Activated T-cell treated with anti-CD3 and anti-CD28 coated beads, Interleukin-2, amount 50 U/mL, for 24 hours (primary cell): ENCODE measurements at places on chromosomes 1 and 21.

GRCh38 chr1:89355056-89355455, 8.8 kb upstream of the GBP6 start:
- no peak for DNase-seq

DNA sequence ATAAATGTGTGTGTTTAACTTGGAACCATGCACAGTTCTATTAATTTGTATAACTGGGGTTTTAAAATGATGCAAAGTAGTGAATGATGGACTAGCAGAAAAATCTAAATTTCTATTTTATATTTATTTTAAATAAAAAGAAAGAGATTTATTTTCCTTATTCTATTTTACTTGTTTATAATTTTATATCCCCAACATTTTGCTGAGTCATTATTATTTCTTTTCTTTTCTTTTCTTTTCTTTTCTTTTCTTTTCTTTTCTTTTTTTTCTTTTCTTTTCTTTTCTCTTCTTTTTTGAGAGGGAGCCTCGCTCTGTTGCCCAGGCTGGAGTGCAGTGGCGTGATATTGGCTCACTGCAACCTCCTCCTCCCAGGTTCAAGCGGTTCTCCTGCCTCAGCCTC, 395.0 kb upstream of the NCAM2 start:
- no peak for DNase-seq

DNA sequence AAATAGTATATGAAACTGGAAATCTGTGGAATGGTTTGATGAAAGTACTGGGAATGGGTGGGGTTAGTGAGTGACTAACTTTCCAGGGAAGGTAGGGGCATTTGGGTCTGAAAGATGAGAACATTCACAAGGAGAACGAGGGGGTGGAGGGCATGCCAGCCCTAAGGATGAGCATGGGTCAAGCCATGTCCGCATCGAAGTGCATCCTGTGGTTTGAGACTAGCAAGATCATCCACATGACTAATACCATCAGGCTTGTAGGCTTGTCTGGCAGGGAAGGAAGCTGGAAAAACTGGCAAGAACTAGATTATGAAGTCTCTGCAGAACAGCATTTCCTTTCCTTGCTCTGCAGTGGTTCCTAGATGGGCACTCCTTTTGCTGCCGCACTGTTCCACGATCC, 70.4 kb upstream of the UBE2U start:
- no peak for DNase-seq

DNA sequence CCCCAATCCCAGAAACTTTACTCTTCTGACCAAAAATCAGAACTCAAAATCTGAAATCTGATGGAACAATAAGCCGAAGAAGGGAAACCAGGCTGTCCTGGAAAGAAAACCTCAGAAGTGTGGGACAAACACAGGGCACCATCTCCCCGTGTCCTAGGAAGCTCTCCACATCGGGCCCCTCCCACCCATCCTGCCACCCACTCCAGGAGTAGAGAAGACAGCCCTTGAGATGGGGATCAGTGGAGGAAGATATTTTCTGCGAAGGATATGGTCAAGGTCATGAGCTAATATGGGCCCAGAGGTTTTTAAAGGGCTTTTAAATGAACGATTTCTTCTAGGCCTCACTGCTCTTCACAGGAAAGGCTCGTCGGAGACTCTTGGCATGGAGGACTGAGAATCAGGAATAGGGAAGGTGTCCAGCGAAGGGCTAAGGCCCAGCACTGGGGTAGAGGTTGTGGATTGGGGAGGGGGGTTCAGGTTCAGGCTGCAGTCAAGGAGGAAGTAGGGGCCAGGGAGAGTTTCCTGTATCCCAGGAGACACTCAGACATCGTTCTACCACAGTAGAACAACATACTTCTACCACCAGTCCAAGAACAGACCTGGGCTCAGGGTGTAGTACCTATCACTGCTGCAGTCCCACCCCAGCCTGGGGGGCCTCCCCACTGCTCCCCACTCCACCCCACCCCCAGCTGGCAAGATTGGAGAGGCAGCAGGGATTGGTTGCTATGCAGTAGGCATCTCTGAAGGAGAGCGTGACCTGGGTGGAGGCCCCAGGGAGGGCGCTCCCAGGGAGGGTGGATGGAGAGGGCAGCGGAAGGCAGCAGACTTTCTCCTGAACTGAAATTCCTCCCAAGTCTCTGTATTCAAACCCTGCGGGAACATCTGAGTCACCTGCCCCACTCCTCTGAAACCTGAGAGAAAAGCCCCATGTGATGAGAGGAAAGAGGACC, 1.2 kb upstream of the S100A5 start:
- no peak for DNase-seq

GRCh38 chr1:146036965-146037646, 15.6 kb upstream of the HJV start:
- DNase-seq, result peak; percentile 88

GRCh38 chr1:152372672-152373071, 12.9 kb upstream of the FLG2 start:
- no peak for DNase-seq

DNA sequence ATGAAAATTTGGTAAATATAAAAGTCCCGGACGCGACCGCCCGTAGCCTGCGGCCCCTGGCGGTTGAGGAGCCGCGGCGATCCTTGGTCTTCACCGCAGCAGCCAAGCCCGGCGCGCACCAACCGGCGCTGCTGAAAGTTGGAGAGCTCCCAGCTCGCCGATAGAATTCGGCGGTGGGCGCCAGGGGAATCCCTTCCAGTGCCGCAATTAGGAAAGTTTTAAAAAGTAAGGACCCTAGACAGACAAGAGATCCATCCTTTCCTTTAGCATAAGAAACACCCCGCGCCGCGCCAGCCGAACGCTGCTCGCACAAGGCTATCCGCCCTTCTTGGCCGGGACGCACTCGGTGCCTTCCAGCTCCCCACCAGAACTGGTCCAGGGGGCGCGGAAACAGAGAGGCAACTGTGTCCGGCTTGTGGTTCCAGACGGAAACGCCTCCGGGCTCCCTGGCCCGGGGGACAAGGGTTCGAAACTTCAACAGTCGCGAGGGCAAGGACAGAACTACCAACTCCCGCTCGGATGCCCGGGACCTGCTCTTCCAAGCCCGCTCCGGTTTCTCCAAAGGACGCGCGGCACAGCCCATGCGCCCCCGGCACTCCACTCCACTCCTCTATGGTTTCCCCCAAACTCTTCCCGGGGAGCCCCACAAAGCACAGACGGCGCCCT, 1.7 kb downstream of the FAM78B start:
- DNase-seq, result peak; percentile 47

DNA sequence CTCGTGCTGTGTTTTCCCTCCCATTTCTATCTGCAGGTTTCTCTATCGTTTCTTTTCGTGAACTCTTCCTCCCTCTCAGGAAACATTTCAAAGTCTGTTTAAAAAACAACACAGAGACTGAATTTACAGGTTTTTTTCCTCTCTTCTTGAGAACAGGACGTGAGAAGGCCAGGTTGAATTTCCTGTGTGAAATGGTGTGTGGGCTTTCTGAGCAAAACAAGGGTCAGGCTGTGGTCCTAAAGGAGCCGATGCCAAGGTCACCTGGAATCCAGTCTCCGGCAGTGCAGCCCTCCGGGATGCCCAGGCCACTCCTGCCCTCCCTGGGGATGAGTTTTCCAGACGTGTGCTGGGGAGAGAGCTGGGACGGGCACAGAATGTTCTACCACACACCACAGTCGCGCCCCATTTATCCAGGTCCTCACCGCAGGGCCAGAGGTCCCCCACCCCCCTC, 62.7 kb upstream of the RUNX3 start:
- no peak for DNase-seq

DNA sequence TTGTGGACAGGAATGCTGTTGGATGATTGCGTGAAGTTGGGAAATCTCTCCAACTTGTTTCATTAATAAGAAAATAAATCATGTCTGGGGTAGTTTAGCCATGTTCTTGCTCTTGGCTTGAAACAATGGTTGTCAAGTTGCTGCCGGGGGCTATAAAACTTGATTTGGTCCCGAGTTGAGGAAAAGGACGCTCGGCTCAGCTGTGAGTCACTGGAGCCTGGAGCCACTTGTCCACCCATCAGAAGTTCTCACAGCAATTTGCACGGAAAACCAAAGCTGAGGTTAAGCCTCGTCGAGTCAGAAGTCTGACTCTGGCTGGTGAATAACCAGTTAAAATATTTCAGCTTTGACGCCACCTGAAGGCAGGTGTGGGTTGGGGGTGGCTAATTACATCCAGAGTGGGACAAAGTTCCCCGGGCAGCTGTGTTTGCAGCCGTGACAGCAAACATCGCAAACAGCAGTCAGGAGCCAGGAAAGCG, 19.7 kb upstream of the RIPK4 start:
- no peak for DNase-seq

GRCh38 chr1:245448975-245449431, 294.2 kb downstream of the KIF26B start:
- no peak for DNase-seq

DNA sequence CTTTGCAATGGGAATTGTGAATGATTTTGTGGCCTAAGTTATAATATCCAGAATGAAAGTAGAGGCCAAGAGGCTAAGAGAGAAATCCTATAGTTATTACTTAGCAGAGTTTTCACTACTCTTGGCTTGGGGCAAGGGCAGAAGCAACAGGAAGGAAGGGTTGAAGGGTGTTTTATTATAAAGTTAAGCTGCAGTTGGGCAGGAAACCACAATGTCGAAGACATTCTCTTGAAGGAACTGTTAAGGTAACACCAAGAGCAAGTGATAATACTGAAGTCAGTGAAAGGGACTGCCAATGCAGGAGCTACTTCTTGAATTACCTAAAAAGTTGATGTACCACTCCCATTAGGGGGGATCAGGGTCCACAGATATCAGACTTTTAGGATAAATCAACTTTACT, 8.3 kb downstream of the XCL2 start:
- DNase-seq, result no peak

DNA sequence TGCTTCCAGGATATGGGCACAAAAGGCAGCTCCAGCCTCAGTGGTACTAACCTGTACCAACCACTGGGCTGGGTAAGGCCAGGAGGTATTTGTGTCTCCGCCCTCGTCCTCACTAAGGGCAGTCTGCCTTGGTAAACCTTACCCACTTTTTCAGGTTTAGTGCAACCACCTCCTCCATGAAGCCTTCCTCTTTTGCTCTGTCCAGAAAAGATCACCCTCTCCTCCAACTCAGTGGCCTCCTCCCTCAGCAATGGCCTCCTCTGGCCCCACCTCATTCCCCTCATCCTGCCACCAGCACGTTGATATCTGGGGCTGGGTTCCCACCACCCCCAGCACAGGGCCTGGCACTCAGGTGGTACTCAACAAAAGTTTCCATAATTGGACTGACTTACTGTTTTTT, 161.5 kb downstream of the GRIK3 start:
- DNase-seq, result no peak

GRCh38 chr1:173429471-173430402, 47.4 kb upstream of the PRDX6 start:
- peak; percentile 77 for DNase-seq

GRCh38 chr1:193113992-193114332, 7.9 kb upstream of the CDC73 start:
- DNase-seq, result no peak

- DNase-seq, result no peak
Observed at GRCh38 chr21:32192291-32193097, 86.4 kb downstream of the MIS18A start.

GRCh38 chr1:246197076-246197475, 310.0 kb downstream of the SMYD3 start:
- no peak for DNase-seq
